ENCODE measurements at places on chromosomes 13 and 19.

DNA sequence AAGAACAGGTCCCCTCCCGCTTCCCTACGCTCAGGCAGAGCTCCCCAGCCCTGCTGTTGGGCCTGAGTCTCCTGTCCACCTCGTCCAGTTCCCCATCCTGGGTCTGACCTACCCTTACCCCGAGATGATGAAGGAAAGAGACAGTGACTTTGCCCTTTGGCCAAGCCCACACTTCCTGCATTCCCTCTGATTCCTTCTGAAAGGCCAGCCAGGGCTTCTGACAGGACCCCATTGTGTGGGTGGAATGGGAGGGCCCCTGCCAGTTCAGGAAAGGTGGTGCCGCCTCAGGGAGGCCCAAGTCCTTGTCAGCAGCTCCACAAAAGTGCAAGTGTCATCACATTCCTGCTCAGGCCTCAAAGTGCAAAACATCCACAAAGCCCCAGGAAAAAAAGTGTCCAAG is 177.8 kb downstream of the PAN3 start:
- no peak for DNase-seq

DNA sequence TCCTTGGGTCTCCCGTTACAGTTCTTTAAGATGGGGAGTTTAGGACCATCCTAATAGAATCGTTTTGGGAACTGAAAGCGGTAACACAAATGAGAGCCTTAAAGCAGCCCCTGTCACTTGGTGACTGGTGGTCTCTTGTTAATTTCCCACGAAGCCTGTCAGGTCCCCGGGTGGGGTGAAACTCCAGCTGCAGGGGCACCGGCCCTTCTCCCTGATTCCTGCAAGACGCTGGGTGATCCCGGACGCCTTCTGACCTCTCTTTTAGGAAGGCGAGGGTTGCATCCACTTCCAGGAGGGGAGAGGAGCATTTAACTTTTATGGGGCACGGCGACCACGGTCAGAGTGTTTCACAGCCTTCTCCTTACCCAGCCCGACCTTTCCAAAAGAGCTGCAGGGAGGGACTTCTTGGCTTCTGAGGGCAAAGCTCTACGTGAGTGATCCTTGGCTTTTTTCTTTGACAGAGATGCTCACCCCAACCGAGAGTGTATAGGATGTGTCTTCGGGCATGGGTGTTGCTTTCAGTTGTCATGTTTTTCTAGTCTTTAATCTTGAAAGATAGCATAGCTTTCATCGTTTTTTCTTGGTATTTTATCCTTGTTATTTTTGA is 688 bp downstream of the ZNF225 start:
- DNase-seq = no peak

DNA sequence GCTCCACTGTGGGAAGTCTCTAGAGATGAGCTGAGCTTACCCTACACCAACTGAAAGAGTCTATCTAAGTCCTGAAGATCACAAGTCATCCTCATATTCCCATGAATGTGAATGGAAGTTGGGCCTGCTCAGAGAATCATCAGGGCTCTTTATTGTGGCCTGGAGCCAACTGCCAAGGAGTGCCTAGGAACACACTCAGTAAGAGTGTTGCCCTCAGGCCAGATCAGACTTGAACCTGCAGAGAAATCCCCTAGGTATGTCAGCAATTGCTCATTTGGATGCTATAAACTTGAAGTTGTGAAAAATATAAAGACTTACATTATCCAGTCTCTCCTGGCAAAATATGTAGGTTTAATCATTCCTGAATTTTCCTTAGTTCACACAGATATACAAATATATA is 1070.2 kb downstream of the EFNB2 start:
- no peak for DNase-seq

- no peak for DNase-seq
These were observed 315.2 kb downstream of the ATP8A2 start for GRCh38 chr13:25686831-25687470.

DNA sequence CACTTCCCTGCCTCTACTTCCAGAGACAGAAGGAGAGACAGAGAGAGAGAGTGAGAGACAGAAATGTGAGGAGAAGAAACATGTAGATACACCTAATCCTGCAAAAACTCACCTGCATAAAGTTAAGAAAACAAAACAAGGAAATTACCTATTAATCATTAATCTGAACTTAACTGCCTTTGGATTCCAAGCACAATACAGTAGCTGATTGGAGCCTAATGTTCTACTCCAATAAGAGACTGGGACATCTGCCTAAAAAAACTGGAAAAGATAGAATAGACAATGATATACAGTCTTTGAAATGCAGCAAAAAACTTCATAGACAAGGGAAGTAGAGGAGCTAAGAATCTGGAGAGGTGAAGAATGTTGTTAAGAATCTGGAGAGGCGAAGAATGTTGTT is 910.2 kb upstream of the SLC10A2 start:
- DNase-seq = no peak

DNA sequence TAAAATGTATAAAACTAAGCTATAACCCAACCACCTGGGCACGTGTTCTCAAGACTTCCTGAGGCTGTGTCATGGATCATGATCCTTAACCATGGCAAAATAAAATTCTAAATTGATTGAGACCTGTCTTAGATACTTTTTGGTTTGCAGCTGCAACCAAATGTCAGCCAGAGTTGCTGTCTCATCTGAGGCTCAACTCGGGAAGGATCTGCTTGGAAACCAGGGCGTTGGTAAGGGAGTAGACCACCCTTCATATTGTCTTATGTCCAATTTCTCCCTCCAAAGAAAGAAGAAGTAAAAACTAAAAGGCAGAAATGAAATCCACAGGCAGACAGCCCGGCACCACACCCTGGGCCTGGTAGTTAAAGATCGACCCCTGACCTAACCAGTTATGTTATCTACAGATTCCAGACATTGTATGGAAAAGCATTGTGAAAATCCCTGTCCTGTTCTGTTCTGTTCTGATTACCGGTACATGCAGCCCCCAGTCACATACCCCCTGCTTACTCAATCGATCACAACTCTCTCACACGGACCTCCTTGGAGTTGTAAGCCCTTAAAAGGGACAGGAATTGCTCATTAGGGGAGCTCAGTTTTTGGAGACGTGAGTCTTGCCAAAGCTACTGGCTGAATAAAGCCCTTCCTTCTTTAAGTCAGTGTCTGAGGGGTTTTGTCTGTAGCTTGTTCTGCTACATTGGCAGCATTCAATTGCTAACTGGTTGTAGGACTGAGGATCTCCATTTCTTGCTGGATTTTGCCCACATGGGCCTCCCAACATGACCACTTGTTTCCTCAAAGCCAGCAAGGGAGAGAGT is 22.9 kb upstream of the IGSF23 start:
- no peak for DNase-seq

DNA sequence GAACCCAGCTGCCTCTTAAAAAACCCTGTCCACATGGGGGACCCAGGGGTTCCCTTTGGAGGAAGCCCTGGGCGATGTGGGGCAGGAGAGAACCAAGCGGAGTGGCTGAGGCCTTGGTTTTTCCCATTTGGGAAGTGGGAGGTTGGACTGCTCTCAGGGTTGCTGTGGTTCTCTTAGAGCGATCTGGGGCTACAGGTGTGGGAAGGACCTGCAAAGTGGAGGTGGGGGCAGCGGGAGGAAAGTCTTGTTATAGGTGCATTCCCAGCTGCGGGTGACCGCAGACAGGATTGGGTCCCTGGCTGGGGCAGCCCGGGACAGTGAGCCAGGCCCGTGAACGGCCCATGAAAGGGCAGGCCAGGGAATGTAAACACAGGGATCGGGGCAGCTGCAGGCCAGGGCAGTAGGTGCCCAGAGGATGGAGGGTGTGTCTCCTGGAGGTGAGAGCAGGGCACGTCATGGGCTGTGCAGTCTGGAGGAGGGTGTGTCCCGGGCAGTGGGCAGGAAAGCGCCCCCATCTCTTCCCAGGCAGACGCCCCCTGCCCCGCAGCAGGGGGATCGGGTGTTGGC is 814 bp downstream of the SLC25A23 start:
- DNase-seq = no peak

DNA sequence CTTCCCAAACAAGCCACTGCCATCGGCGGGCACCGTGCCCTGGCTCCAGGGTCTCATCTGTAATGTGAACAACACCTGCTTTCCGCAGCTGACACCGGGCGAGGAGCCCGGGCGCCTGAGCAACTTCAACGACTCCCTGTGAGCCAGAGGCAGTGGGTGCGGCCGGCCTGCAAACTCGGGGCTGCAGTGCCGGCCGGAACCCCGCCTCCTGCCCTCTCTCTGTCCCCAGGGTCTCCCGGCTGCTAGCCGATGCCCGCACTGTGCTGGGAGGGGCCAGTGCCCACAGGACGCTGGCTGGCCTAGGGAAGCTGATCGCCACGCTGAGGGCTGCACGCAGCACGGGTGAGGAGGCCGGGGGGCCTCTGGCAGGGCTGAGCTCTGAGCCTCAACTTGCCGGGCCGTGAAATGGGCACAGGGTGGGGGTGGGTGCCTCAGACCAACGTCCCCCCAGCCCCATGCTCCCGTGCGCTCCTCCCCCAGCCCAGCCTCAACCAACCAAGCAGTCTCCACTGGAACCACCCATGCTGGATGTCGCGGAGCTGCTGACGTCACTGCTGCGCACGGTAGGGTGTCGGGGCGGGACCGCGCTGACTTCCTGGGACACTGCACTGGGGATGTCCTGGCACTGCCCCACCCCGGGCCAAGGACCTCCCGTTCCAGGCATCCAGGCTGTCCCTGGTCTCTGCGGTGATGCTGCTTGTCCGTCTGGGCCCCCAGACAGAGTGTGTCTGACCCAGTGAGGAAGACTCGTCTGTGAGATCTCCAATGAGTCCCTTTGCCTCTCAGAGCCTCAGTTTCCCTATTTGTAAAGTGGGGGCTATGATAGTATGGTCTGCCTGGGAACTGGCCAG is 2.2 kb downstream of the ABCA7 start:
- DNase-seq = no peak

DNA sequence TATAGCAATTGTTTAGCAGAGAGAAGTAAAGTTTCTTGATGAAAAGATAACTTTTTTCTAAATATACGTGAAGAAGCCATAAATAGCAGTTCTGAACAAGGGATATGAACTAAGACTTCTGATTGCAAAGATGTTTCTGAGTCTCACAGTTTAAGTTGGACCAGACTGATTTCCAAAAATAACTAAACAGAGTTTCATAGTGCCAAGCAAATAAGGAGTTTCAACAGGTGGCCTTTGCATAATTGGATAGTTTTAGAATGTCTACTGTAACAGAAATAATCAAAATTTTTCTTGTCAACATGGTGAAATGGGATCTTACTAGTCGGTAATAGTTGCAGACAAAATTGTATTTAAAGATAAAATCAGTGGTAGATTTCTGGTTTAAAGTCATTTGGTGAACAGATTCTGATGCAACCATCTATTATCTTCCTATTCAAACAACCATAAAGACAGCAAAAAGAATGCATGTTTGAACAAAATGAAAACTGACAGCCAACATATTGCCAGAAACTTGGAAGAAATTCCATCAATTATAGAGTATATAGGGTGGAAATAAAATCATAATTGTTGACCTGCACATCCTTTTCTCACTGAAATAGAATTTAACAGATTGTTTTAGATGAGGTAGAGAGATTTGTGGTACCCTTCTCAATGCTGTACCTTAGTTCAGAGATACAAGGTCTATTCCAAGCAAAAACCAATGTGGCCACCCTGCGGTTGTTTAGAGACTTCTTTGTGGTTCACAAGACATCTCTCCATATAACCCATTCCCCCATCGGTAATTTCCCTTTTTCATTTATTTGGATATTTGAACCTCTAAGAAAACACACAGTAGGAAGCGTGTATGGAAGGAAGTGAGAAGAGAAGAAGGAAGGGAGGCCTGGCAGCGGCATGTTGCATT is 275.3 kb downstream of the COG6 start:
- no peak for DNase-seq

All from stimulated activated CD4-positive, alpha-beta T cell treated with anti-CD3 and anti-CD28 coated beads, Interleukin-1b, Interleukin-23, amount 100 ng/mL, for 48 hours (primary cell).